H4 (cell line): ENCODE measurements at places on chromosomes 11 and 22. TPM values are rescaled to one million over a fixed set of nuclear protein-coding genes. Genes with fewer than 3 reads are reported as not detected.

GRCh38 chr22:26589845-26590736 lies at the start of gene TPST2:
TPST2 (minus strand) TSS chr22:26590132; CDS start chr22:26541630, 48,502 bp downstream.
- DNase-seq: peak; percentile 16

GRCh38 chr11:64653388-64653973 lies 62.5 kb downstream of the SLC22A12 start:
- DNase-seq: no peak

- DNase-seq: no peak
These were observed 13.6 kb downstream of the GATD1 start for GRCh38 chr11:763549-764321.

DNA sequence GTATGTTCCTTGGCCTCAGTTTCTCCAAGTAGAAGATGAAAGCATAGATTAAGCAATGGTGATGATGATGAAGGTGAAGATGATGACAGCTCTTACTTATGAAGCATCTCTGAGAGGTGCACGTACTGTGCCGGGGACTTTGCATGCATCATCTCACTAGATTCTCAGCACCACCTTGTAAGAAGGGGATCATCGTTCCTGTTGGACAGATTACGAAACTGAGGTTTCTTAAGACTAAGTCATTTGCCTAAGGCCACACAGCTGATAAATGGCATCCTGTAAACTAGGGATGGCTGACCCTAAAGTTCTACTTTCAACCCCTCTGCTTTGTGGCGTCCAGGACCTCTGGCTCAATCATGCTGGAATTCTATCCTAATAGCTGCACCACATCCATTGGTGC lies 8.7 kb downstream of the MS4A15 start:
- no peak for DNase-seq

GRCh38 chr11:61718621-61719302 lies 33.7 kb upstream of the MYRF start:
- no peak for DNase-seq

DNA sequence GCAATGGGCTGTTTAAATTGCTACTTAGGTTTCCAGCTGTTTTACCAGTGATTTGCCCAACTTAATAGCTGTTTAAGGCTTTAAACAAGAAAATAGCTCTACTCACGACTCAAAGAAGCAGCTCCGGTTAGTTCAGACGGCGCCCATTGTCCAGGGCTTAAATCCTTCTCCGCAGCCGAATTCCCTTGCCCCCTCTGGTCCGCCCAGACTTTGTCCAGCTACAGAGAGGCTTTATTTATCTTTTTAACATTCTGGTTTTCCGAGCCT lies 20.9 kb upstream of the SCUBE1 start:
- no peak for DNase-seq

- no peak for DNase-seq
These were observed 103.1 kb downstream of the SNX19 start for GRCh38 chr11:130813196-130813595.

- DNase-seq: no peak
These were observed 740.5 kb downstream of the BRD1 start for GRCh38 chr22:49087198-49087597.

DNA sequence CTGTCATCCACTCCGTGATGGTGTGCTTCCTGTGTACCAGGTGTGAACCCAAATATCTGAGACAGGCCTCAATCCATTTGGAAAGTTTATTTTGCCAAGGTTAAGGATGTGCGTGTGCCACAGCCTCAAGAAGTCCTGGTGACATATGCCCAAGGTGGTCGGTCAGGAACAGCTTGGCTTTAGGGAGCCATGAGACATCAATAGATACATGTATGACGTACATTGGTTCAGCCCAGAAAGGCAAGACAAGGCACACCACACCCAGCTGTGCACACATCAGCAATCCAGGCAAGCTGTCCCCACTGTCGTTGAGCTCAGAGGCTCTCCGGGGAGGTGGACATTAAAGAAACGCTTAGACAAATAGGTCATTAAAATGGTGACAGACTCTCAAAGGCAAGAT lies 56.8 kb upstream of the SHANK2 start:
- no peak for DNase-seq

DNA sequence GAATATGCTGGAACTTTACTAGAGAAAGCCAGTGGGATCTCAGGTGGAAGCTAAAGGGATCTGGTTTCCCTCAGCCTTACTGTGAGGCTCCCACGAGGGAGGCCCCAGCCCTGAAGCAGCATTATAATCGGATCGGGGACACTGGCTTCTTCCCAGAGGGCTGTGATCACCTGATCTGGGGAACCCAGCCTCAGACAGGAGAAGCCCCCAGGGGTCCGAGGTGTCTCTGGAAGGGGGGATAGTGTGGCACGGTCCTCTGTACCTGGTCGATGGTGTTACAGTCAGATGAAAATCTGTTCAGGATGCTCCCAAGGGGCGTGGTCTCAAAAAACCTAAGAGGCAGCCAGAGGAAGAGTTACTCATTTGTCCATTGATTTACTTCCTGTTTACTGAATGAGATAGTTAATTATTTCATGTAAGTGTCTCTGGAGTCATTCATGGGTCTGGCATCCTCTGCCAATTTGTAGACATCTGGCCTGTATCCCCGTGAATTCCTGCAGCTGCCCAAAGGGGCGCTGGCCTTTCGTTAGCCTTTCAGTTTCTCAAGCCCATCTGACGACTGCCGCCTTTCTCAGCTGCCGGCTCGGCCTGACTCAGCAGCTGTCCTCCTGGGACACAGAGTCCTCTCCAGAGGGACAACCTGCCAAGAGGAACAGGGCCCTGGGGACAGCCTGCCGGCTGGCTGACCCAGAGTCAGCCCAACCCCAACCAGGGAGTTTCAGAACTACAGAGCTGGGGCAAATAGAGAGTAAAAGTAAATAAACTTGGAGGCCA lies 17.0 kb upstream of the KCNJ11 start:
- DNase-seq: peak; percentile 90

- DNase-seq: no peak
These were observed 809.6 kb upstream of the API5 start for GRCh38 chr11:42502151-42502550.

- DNase-seq: no peak
These were observed 186.6 kb downstream of the CEP164 start for GRCh38 chr11:117514256-117514655.

GRCh38 chr11:73866095-73866579 lies 10.5 kb downstream of the COA4 start:
- DNase-seq: no peak

DNA sequence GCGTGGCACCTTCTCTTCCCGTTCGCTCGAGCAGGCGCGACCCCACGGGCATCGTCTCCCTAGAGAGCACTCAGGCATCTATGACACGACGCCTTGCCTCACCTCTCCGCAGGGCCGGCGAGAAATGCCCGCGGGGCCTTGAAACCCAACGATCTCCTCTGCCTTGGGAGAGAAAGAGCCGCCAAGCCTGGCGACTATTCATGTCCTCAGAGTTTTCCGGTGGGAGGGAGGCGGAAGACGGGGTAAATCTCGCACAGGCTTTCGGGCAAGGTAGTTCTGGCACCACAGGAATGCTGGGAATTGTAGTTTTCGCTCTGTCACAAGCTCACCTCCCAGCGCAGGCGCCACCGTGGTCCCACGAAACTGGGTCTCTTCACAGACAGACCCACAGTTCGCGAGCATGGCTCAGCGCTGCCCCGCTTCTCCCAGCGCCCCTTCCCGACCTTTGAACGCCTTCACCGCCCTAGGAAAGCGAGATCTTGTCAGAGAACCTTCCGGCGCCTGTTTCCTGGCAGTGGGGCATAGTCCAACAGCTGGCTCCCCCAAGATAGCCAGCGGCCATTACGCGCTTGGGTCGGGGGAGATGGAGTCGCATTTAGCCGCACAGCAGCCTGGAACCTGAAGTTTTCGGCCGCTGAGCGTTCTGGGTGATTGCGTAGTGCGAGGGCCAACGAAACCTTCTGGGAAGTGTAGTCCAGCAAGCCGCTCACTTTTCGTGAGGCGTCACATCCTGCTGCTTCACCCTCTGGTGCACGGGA lies at the start of gene CCDC90B:
Gene CCDC90B (minus strand): TSS at position 597 of the 758 bp plus-strand sequence. CDS start 395 bp downstream, at position 202.
- peak; percentile 98 for DNase-seq

GRCh38 chr11:126853732-126854131 lies 146.8 kb downstream of the KIRREL3 start:
- no peak for DNase-seq

DNA sequence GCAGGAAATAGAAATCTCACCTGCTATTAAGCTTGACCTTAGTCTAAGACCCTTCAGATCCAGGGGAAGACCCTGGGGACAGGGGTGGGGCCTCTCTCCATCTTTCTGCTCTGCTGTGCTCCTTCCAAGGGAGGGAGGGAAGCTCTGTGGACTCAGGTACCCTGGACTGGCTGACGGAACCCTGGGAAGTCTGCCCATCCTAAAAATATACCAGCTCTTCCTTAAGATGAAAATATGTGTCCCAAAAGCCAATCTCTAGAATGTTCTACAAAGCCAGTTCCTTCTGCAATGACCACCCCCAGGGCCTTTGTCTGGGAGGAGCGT lies 73.7 kb downstream of the RTL6 start:
- no peak for DNase-seq

DNA sequence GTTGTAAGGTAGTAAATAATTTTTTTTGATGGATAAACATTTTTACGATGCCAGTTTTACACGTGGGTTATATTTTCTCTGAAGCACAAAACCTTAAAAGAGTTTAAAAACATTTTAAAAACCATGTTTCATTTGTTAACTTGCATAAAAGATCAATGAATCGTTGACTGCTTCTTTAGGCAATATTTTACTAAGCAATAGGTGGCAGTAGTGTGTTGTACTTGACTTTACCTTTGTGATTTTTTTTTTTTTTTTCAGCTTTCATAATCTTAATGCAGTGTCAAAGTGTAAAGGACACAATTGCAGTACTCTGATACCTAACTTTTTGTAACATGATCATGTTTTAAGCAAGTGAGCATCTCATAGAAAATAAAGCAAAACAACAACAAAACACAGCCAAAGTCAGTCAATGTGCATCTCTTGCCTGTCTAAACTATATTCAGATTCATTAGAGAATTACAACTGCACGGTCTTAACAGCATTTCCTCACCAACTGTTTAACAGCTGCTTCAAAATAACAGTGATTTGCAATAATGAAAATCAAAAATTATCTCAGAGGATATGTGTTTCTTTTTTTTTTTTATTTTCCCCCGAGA lies 27.7 kb downstream of the DNAJC24 start:
- peak; percentile 16 for DNase-seq

- no peak for DNase-seq
These were observed 195.7 kb downstream of the ADAMTS15 start for GRCh38 chr11:130644187-130644586.

DNA sequence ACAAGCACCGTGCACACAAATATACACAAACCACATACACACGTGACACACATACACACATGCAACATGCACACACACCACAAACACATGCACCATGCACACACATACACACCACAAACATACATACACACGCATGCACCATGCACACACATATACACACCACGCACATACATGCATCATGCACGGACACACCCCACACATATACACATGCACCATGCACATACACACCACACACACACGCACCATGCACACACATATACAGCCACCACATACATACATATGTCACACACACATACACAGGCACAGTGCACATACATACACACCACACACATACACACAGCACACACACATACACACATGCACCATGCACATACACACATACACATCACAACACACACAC lies 12.7 kb upstream of the B4GALNT4 start:
- DNase-seq: no peak

- DNase-seq: no peak
These were observed 8.6 kb upstream of the ELF5 start for GRCh38 chr11:34522188-34522587.

- no peak for DNase-seq
These were observed 36.0 kb downstream of the ZBTB44 start for GRCh38 chr11:130278745-130279144.

GRCh38 chr11:43842021-43842420 lies 38.6 kb upstream of the ALKBH3 start:
- no peak for DNase-seq

DNA sequence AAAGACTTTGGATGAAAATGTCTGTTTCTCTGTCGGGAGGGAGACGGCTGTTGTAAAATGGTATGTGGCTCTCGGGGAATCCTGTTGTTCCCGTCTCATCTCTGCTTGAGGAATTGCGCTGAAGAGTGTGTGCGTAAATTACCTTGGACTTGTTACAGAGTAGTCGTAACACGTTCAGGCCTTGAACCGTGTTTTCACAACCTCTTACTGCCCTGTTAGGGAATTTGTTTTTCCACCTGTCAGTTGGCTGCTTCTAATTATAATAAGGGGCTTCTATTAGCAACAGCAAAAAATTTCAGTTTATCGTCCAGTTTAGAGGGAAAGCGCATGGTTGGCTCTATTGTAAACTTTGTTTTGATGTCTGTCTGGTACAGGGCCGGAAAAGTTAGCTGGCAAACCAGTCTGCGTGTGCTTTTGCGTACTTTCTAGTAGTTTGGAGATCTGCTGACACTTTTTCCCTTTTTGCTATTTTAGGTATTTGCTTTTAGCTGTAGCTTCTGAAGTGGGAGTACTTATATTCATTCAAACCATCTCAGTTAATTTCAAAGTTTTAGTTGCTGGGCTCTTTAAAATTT lies 1.5 kb downstream of the HIPK3 start:
- DNase-seq: peak; percentile 58

GRCh38 chr11:111947143-111947542 lies 10.0 kb downstream of the DIXDC1 start:
- DNase-seq: no peak

DNA sequence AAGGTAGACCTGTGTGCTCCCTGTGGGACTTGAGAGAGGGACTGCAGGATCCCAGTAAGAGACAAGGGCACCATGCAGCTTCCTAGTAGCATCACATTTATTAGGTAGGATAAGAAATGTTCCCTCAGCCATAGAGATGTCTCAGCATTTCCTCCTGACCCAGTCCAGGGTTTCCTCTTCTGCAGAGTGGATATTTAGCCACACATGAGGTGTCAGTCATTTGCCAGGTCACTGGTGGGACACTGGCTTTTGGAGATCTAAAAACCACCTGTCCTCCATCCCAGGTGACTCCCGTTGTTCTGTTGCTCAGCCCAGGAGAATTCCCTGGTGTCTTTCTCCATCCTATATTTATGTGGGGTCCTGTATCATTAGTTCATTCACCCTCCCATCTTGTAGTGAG lies 117.5 kb upstream of the NNMT start:
- no peak for DNase-seq

GRCh38 chr22:45968751-45969413 lies 8.1 kb downstream of the WNT7B start:
- peak; percentile 89 for DNase-seq

GRCh38 chr11:106461839-106462545 lies 384.5 kb downstream of the AASDHPPT start:
- no peak for DNase-seq

Gene GDPD4
- total RNA-seq: not detected in 2 replicates

Gene APOC3
- not detected in 2 replicates for total RNA-seq

Gene SHANK3
- 0.19 and 0.62 TPM in 2 replicates for total RNA-seq

Gene SLC22A8
- total RNA-seq: not detected in 2 replicates

Gene TMEM86A
- 3.5 and 3.8 TPM in 2 replicates for total RNA-seq

Gene OR8U1
- total RNA-seq: not detected in 2 replicates

Gene ME3
- total RNA-seq: 0.18 TPM in 1 of 2 replicates, not detected in the other

Gene HTR3B
- total RNA-seq: not detected in 2 replicates
